Calu3 (cell line): ENCODE measurements at places on chromosomes 7 and 10. TPM values are rescaled to one million over a fixed set of nuclear protein-coding genes. Genes with fewer than 3 reads are reported as not detected.

DNA sequence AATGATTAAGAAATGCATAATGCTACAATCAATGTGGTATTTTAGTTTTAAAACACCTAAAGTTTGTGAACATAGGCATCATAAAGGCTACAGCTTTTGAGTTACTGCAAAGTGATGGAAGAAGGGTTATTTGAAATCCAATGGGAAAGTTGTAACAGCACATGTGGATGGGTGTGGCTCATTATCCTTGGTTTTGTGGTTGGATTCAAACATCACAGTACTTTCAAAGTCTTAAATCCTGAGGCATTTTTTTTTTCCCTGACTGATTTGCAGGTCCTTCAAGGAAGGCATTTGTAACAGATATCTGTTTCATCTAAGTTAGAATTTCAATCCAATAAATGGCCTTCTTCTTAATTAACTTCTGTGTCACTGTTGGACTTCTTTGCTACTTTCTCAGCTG is 9.8 kb upstream of the SHTN1 start:
- H3K36me3 ChIP-seq: no peaks in the 10 kb centered on the region
- H3K27me3 ChIP-seq: no peaks in the 10 kb centered on the region
- no peak overlapping the region for H3K4me3 ChIP-seq
- H3K27ac ChIP-seq: no peak overlapping the region
- no peak for DNase-seq

GRCh38 chr7:44697136-44698045 is 51.3 kb upstream of the ZMIZ2 start:
- H3K4me3 ChIP-seq: no peak overlapping the region
- no peaks in the 10 kb centered on the region for H3K27me3 ChIP-seq
- H3K27ac ChIP-seq: no peak overlapping the region
- DNase-seq: no peak
- no peaks in the 10 kb centered on the region for H3K4me1 ChIP-seq
- peaks cover 53% of the 10 kb centered on the region for H3K36me3 ChIP-seq

DNA sequence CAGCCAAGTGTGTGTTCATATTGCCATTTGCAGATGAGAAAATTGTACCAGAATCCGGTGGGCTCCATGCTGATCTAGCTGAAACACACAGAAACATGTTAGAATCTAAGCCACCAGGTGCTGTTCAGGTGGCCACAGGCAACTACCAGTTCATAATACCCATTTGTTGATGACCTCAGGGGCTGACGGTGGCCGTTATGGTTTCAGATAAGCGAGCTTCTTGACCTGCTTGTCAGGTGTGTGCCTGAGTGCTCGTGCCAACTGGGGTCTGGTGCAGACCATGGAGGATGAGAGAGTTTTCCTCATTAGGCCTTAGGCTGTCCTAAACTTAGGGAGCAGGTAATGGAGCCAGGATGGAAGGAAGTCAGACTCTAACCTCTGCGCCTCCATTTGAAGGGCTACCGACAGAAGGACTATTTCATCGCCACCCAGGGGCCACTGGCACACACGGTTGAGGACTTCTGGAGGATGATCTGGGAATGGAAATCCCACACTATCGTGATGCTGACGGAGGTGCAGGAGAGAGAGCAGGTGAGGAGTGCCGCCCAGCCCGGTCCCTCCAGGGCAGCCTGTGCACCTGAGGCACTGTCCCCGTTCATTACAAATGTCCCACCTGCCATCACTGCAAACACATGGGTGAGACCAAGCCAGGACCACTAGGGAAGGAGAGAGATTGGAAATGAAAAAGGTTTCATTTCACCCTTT is 53.1 kb downstream of the MKI67 start:
- peaks cover 7% of the 10 kb centered on the region for H3K36me3 ChIP-seq
- no peak overlapping the region for H3K4me3 ChIP-seq
- no peaks in the 10 kb centered on the region for H3K27me3 ChIP-seq
- no peaks in the 10 kb centered on the region for H3K4me1 ChIP-seq

GRCh38 chr10:67668448-67668847 is 27.5 kb downstream of the CTNNA3 start:
- H3K27me3 ChIP-seq: peaks cover 13% of the 10 kb centered on the region
- no peaks in the 10 kb centered on the region for H3K36me3 ChIP-seq
- DNase-seq: no peak
- no peak overlapping the region for H3K4me3 ChIP-seq

DNA sequence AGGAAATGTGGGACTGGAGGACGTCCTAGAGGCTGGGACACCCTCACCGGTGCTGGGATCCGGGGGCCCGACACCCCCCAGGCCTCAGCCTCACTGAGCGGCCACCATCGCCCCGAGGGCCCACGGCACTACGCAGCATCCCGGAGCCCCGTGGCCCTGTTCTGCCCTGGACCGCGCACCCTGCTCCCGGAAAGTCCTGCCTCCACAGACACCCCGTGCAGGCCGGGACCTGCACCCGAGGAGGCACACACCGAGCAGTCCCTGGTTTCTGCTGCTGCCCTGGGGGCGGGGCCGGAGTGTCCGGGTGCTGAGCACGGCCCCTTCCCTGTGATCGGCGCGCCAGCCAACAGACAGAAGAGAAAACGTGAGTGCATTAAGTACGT is 18.1 kb upstream of the KNDC1 start:
- no peaks in the 10 kb centered on the region for H3K36me3 ChIP-seq
- peaks cover 19% of the 10 kb centered on the region for H3K4me1 ChIP-seq
- peaks cover 14% of the 10 kb centered on the region for H3K27me3 ChIP-seq
- no peak overlapping the region for H3K4me3 ChIP-seq

DRGX gene
- total RNA-seq: not detected in 2 replicates
